Forelimb muscle (tissue), 1 donor: ENCODE measurements at places on chromosomes 7 and 10.

DNA sequence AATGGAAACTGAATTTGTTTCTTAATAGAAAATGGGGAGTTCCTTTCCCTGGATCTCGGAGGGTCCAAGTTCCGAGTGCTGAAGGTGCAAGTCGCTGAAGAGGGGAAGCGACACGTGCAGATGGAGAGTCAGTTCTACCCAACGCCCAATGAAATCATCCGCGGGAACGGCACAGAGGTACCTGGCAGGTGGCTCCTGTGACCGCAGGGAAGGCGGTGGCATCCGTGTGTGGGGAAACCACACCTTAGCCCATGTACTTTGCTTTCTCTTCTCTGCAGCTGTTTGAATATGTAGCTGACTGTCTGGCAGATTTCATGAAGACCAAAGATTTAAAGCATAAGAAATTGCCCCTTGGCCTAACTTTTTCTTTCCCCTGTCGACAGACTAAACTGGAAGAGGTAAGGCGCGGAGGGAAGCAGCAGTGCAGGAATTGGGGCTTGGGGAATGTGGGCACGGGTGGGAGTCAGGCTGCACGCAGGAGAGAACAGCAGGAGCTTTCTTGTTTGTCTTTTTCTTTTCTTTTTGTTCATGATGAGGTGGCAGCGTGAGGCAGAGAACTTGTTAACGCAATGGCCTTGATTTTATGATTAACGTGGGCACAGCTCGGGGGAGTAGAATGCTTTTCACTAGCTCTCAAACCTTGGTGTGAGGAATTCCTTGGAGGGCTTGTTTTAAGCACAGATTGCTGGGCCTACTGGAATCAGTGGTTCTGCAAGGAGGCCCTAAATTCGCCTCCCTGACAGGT lies 12.8 kb downstream of the HKDC1 start:
- no peak for DNase-seq

DNA sequence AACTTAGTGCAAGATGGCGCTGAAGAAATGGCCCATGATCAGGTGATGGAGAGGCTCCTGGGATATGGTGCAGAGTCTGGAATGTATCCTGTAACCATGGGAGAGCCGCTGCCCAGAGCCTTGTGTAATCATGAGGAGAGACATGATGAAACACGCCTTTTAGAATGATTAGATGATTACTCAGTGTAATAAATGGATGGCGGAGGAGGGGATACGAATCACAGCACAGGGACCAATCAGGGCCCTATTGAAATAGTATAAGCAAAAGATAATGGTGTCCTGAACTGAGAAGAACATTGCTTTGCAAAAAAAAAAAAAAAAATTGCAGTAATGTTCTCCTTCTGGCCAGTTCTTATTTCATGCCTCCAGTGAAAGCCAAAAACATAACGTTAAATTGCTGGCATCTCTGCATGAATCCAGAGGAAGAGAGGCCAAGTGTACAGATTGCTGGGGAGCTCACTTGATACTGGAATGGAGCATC lies 668.5 kb upstream of the AUTS2 start:
- no peak for DNase-seq

- DNase-seq = no peak
Observed at GRCh38 chr10:72114706-72115450, 26.5 kb upstream of the SPOCK2 start.

DNA sequence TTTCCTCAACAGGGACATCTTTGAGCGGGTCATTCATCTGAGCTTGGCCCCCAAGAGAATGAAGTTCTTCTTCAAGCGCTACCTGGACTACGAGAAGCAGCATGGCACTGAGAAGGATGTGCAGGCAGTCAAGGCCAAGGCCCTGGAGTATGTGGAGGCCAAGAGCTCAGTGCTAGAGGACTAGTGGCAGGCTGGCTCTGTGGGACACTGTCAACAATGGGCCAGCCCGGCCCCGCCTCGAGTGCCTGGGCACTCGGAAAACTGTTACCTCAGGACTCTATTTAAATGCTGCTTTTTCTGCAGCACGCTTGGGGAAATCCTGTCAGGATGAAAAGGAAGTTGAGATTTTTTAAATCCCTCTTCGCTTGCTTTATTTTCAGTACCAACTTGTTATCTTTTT lies 6.8 kb downstream of the CALHM2 start:
- DNase-seq = no peak
